Activated CD4-positive, alpha-beta T cell treated with anti-CD3 and anti-CD28 coated beads, Interleukin-2, amount 10 ng/mL, durations not matched to agents 7 days and 5 days (primary cell): ENCODE measurements at places on chromosomes 5 and 9. TPM values are rescaled to one million over a fixed set of nuclear protein-coding genes. Genes with fewer than 3 reads are reported as not detected.

Gene HAVCR2
- 30.9 TPM for total RNA-seq

Gene SPATA31E1
- total RNA-seq, result not detected

Gene HCN1
- total RNA-seq, result not detected

Gene MAMDC4
- 14.4 TPM for total RNA-seq

Gene GGTA1
- total RNA-seq, result not detected

DNA sequence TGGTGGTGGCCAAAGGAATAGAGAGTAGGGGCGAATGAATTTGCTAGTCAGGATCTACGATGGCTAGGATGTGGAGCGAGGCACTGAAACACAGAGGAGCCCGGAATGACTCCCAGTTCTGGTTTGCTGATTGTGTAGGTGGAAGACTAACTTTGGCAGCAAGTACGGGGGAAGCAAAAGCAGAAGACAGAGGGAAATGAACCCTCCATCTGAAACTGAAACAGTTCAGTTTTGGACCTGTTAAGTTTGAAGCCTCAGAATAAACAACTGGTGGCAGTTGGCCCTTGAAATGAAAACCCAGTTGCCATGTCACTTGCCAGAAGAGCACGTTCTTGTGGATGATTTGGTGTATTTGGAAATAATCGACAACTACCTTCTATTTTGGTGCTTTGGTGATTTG lies 15.4 kb upstream of the SMIM15 start:
- DNase-seq, result no peak

GRCh38 chr5:164433106-164433870 lies 927.9 kb downstream of the MAT2B start:
- DNase-seq, result no peak

GRCh38 chr9:123686131-123686828 lies 243.6 kb downstream of the DENND1A start:
- no peak for DNase-seq

DNA sequence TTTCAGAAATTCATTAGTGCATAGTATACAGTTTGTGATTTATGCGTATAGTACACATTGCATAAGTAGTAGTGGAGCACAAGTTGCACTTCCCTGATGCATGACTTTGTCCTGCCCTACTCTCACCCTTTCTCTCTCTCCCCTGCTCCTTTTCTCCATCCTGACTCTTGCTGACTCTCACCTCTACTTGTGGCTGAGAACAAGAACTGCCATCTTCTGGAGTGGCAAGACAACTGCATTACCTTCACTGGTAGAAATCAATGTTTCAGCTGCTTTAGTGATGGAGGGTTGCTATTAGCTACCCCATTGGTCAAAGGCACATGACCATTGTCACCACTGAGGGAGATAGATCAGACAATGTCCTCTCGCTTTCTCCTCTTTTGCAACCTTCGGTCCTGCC lies 26.9 kb downstream of the SPEF2 start:
- DNase-seq, result no peak

DNA sequence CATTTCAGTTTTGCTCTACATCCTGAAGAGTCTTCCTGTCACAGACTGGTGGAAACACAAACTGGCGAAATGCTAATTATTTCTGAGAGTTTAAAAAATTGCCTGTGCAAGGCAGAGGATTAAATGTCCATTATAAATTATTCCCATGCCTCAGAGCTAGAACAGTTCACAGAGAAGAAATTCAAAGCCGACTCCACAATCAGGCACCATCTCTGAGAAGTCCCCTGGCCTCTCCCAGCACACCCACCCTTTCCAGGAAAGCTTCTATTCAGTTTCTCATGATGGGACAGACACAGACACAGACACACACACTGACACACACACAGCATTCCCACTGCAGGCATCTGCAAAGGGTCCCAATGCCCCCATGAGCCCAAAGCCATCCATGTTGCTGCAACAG lies 253.1 kb downstream of the DENND1A start:
- DNase-seq, result no peak

- DNase-seq, result no peak
Measured at GRCh38 chr9:137866226-137867141, 11.1 kb upstream of the CACNA1B start.

DNA sequence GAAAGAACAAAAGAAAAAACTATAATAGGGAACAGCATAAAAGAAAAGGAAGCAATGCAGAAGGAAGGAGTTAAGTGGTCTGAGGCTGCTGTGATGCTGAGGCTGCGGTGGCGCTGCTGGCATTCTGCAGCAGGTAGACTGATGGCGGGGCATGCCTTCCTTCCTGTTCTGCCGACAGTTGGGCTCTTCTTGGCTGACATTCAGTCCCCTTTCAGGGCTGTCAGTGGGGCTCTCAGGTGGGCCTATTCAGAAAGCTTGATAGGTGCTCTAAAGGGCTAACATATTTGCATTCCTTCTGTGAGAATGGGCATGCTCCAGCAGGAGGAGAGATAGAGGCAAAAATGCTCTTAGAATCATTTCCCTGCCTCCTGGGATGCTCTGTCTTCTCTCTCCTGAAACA lies 5.1 kb upstream of the CLINT1 start:
- DNase-seq, result peak; percentile 34
